Activated B cell treated with CpG ODN at 0.5 μM for 24 hours (primary cell): ENCODE measurements at places on chromosomes 16 and 17. TPM values are rescaled to one million over a fixed set of nuclear protein-coding genes. Genes with fewer than 3 reads are reported as not detected.

GRCh38 chr17:37485938-37486570 is 3.6 kb upstream of the DUSP14 start:
- no peak for DNase-seq

DNA sequence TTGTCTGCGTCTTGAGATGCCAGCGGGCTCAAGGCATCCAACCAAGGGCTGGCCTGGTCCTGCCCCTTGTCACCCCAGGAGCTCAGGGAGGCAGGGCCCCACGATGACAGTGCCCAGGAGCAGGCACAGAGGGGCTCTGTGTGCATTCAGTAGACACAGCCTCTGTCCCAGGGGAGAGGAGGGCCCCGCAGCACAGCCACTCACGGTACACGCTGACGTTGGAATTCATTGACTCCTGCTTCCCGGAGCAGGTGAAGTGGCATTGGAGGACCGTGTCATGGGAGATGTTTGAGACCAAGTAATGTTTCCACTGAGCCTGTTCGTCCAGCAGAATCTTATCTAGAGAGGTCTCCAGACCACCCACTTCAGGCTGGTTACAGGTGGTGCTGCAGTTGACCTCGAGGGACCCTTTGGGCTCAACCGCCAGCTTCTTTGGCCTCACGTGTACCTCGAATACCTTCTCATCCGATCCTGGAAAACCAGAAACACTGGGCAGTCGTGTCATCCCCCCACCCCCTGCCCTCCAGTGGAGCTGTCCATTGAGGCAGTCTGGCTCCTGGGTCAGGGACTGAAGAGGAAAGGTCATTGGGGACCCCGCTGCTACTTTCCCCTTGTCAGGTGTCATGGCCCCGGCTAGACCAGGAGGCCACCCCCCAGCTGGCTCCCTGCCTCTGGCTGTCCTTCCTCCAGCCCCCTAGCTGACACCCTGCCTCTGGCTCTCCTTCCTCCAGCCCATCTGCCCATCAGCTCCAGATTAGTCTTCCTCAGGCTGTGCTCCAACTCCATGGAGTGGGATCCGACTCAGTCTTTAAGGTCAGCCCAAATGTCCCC is 7.0 kb downstream of the PRR29 start:
- DNase-seq = no peak

PRR35 gene
- not detected in 2 replicates for total RNA-seq

GRCh38 chr16:9843424-9844018 is 338.7 kb downstream of the GRIN2A start:
- no peak for DNase-seq

HEATR9 gene
- not detected in 2 replicates for total RNA-seq

SMARCD2 gene
- total RNA-seq = 114 and 117 TPM in 2 replicates

DNAI2 gene
- not detected in 2 replicates for total RNA-seq

GRCh38 chr16:75804368-75804767 is 78.1 kb upstream of the CPHXL start:
- no peak for DNase-seq

GRCh38 chr17:48513666-48514455 is 16.9 kb downstream of the HOXB1 start:
- DNase-seq = no peak

KRT34 gene
- total RNA-seq = not detected in 2 replicates

- no peak for DNase-seq
Measured at GRCh38 chr16:48075398-48075797, 80.4 kb downstream of the ABCC12 start.

CCL3 gene
- 74.4 and 74.5 TPM in 2 replicates for total RNA-seq

CCDC78 gene
- total RNA-seq = 4.8 and 7.8 TPM in 2 replicates

OTOP2 gene
- total RNA-seq = not detected in 2 replicates

- DNase-seq = no peak
Measured at GRCh38 chr16:89708481-89708931, 7.0 kb upstream of the SPATA2L start.

GRCh38 chr16:5017678-5017969 is 16.1 kb downstream of the NAGPA start:
- DNase-seq = no peak

GRCh38 chr17:64017381-64017980 is 3.0 kb downstream of the ICAM2 start:
- DNase-seq = no peak

- peak; percentile 53 for DNase-seq
Measured at GRCh38 chr17:50169121-50169764, 3.4 kb downstream of the SGCA start.

- no peak for DNase-seq
Measured at GRCh38 chr16:57736419-57737351, 1.1 kb downstream of the KATNB1 start.

DNA sequence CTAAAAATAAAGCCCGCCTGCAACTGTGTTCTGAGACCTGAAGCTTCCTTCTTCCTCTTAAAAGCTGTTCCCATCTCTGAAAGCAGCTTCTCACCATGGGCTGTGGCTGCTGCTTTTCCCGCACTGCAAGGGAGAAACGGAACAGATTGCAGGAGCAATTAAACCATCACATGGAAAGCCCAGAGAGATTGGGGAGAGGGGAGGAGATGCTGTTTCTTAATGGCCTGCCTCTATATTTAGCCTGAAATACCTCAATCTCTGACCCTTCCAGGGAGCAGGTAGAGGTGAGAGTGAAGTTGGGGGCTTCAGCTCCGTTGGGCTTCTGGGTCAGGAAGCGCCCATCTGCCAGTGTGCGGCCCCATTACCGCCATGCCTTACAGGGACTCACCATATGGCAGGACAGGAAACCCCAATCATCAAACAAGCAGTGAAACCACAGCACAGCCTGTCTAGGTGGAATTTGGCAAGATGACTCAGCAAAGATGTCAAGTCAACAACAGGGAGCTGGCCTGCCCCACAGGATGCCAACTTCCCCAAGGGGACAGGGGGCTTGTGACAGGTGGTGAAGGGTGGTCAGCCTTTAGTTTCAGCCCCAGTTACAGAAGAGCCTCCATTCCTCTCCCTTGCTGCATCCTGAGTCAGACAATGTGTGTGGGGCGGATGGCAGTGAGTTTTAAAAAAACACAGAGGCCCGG is 286.6 kb upstream of the CCL2 start:
- DNase-seq = no peak

TANC2 gene
- 15.5 and 17.2 TPM in 2 replicates for total RNA-seq

GRCh38 chr17:66383333-66383732 is 80.9 kb downstream of the PRKCA start:
- DNase-seq = no peak

- no peak for DNase-seq
Measured at GRCh38 chr17:68616334-68616733, 15.2 kb upstream of the FAM20A start.

- no peak for DNase-seq
Measured at GRCh38 chr17:75088465-75089417, 987 bp downstream of the SLC16A5 start.

GRCh38 chr17:82019690-82020571 is 2.7 kb downstream of the CENPX start:
- peak; percentile 59 for DNase-seq

DNA sequence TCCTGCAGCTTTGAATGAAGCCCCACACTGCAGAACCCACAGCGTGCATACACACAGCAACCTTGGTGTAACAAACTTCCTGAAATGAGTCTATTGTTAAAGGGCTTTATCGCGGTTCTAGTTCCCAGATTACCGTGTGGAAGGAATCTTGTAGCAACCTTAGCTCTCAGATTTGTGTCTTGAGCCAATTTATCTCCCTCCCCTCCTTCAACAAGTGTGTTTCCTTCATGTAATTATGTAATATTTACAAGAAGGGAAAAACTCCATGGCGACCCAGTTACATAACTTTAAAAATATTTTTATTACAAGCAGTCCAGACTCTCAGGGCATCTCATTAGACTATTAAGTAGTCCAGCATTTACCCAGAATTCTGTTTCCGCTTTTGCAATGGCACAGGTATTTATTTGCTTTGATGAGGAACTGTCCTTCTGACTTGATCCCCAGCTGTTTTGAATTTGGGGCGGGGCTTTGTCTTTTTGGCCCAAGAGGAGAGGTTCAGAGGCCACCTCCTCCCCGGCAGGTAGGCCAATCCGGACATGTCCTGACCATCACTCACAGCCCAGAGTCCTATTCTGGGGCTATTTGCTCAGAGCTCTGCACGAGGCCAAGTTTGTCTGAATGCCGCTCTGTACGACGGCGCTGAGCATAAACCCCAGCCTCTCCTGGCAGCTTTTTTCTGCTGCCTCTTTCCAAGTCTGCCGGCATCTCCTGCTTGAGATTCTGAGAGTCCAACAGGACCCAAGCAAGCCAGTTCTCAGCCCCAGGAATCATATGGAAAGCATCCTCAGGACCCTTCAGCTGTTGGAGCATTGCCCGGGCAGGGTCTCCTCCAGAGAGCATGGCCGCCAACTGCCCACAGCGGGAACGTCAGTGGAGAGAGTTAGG is 35.6 kb downstream of the CLEC16A start:
- DNase-seq = no peak

SLX1A gene
- total RNA-seq = 54.2 and 77.0 TPM in 2 replicates

GNGT2 gene
- 8.1 and 9.8 TPM in 2 replicates for total RNA-seq

SLC16A13 gene
- 10.4 and 11.8 TPM in 2 replicates for total RNA-seq

PIGQ gene
- 46.7 and 53.1 TPM in 2 replicates for total RNA-seq

DNA sequence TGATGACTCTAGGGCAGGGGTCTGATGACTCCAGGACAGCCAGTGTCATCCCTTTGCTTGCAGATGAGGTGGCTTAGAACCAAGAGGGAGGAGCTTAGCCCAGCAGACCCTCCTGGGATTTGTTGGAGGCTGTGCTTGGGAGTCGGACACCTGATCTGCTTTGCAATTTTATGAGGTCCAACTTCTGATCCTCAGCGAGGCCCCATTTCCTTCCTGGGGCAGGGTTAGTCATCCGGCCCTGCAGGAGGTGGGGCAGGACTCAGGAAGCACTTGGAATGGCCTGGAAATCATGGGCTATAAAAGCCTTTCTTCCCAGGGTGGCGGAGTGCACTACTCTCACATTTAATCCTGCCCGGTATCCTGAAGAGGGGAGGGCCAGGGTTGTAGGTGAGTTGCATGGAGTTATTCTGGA is 168.5 kb downstream of the MSI2 start:
- DNase-seq = no peak

RASL10B gene
- total RNA-seq = 0.31 and 0.32 TPM in 2 replicates

DNA sequence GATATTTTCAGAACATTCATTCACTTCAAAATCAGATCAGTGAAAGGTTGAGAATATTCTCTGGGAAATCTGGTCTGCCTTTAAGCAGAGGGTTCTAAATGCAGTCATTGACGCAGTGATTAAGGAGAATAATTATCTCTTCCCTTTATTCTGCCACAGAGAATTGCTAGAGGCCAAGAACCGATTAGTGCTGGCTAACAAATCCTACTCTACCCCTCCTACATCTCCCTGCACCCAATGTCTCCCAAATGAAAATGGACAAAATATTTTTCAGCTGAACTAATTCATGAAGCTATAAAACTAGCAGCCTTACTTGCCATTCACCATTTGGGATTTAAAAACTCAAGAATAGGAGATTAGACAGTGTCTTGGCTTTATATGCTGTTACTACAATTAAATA is 185.5 kb upstream of the SOX9 start:
- DNase-seq = no peak

DNA sequence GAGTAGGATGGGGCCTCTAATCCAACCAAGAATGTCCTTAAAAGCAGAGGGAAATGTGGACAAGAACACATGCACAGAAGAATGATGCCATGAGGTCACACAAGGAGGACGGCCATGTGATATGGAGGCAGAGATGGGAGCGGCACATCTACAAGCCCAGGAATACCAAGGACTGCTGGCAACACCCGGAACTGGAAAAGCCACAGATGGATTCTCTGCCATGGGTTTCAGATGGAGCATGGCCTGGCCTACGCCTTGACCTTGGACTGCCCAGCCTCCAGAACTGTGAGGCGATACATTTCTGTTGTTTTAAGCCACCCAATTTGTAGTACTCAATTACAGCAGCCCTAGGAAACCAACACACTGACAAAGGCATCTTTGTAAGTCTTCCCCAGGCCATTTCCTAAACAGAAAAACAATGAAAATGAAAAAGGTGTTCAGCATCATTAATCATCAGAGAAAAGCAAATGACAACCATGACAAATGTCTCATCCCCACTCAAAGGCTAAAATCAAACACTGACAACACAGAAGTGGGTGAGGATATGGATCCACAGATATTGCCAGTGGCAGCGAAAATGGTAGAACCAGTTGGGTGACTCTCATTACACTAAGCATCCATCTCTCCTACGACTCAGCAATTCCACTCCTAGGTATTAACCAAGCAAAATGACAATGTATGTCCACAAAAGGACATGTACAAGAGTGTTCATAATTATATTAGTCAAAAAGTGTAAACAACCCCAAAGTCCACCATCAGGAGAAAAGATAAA is 76.9 kb upstream of the CNEP1R1 start:
- DNase-seq = no peak

GRCh38 chr17:77646046-77646430 is 312.5 kb upstream of the TNRC6C start:
- DNase-seq = no peak

DNA sequence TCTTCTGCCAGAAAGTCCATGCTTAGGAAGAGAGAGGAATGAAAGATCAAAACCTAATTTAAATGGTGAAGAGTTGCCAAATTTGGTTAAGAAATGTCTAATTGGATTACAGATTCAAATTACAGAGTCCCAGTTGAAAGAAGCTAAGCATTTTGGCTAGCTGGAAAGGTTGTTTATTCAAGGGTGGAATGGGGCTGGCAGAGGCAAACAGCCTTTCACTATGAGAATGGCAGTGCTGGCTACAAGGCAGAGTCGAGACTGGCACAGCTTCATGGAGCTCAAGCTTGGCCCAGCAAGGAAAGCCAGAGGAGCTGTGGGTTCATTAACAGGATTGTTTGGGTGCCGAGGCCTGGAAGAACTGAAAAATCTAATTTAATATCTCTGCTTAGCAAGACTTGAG is 13.6 kb downstream of the MAP3K3 start:
- no peak for DNase-seq

SLC6A2 gene
- not detected in 2 replicates for total RNA-seq

GRCh38 chr17:17781591-17782496 is 54.9 kb downstream of the SREBF1 start:
- DNase-seq = peak; percentile 30

DNA sequence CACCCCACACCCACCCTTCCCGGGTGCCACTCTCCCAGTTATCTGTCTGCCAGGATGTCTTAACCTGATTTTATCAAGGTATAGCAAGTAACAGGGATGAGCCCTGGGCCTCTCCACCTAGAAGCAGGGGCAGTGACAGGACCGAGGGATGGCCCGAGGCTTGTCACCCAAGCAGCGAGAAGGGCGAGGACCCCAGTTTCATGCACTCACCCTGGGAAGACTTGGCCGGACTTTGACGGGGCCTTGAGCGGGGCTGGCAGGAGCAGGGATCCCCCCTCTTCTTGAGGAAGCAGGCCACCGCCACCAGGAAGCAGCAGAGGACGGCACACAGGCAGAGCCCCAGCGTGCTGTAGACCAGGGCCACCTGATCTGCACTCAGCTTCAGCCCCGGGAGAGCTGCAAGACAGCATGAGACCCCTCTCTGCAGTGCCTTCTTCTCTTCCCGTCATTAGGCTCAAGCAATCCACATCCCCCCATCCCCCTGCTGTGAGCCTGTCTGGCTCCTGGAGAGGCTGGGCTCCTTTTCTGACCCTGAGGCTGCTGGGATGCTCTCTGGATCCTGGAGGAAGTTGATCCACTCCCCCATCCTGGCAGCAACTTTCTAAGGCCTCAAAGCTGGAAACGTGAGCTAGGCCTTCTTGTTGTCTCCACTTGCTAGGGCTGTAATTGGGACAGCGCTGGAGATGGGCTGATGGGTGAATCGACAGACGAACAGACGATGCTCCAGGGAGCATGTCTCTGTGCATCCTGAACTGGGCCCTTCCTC is 31.6 kb downstream of the TNFRSF13B start:
- DNase-seq = no peak

TCAP gene
- 2.1 and 2.3 TPM in 2 replicates for total RNA-seq
